Bronchial smooth muscle cell (primary cell): ENCODE measurements at places on chromosomes 4 and X. TPM values are rescaled to one million over a fixed set of nuclear protein-coding genes. Genes with fewer than 3 reads are reported as not detected.

The BRS3 gene
- total RNA-seq, result not detected in 2 replicates

The GPC3 gene
- 0.63 and 7.6 TPM in 2 replicates for total RNA-seq

The PCDH11X gene
- not detected in 2 replicates for total RNA-seq

The SOD3 gene
- total RNA-seq, result 22.5 and 84.7 TPM in 2 replicates

The MAGEA2 gene
- 0.16 TPM in 1 of 2 replicates, not detected in the other for total RNA-seq
